Uterus (tissue), 4 donors: ENCODE measurements at places on chromosomes 2 and 18.

- DNase-seq = no peak
Observed at GRCh38 chr18:51506811-51507210, 309.3 kb upstream of the MEX3C start.

- no peak for DNase-seq
Observed at GRCh38 chr2:219919506-219919905, 292.1 kb downstream of the SLC4A3 start.

GRCh38 chr2:46942143-46942526 lies 26.5 kb upstream of the MCFD2 start:
- DNase-seq = no peak

GRCh38 chr2:21001225-21001946 lies 42.5 kb downstream of the APOB start:
- no peak for DNase-seq

- DNase-seq = no peak
Observed at GRCh38 chr2:12806549-12807242, 90.0 kb downstream of the TRIB2 start.

- no peak for DNase-seq
Observed at GRCh38 chr2:239113615-239114014, 265.7 kb downstream of the TWIST2 start.

DNA sequence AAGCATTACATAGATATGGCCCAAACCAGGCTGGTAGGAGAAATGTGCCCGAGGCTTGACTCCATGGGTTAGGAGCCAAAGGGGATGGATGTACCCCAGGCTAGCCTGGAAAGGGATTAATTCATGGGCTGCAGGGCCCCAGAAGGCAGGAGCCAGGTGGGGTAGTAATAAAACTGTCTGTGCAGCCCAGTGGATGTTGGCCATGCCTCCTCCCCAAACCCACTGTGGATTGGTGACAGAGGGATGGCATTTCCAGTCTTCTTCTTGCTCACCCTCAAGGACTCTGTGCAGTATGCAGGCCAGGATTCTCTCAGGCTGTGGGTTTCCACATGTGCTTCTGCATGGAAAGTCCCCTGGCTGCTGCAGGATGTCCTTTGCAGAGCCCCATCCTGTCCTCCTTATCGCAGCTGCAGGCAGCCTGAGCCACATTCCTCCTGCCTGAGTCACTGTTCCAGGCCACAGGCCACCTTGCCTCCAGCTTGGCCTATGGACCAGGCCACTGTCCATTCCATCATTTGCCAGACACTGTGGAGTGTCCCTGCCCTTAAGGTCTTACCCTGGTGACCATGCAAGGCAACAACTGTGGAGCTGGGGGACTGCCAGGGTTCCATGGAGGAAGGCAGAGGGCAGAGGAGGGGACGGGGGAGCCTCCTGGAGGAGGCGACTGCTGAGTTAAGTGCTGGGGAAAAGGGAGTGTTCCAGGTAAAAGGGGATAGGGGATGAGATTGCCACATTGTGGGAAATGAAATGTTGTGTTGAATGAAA lies 38.9 kb downstream of the INO80C start:
- DNase-seq = peak; percentile 59

- no peak for DNase-seq
Observed at GRCh38 chr2:61855318-61855613, 1.4 kb upstream of the FAM161A start.

- DNase-seq = no peak
Observed at GRCh38 chr2:234044157-234044556, 6.3 kb upstream of the SPP2 start.

DNA sequence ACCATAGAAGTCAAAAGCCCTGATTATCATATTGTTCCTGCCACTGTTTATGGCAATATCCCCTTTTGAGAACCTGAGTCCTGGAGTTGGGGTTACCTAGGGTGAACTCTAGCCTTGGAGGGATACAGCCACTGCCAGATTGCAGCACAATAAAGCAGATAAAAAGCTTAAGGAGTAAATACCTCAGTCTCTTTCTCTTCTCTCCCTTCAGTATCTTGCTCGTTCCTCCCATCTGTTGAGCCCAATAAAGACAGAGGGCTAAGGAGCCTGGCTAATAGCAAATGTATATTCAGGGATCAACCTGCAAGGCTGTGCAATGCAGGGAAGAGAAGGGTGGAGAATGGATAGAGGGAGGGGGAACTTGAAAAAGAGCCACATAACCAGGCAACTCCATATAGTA lies 8.0 kb upstream of the DPP4 start:
- DNase-seq = no peak

DNA sequence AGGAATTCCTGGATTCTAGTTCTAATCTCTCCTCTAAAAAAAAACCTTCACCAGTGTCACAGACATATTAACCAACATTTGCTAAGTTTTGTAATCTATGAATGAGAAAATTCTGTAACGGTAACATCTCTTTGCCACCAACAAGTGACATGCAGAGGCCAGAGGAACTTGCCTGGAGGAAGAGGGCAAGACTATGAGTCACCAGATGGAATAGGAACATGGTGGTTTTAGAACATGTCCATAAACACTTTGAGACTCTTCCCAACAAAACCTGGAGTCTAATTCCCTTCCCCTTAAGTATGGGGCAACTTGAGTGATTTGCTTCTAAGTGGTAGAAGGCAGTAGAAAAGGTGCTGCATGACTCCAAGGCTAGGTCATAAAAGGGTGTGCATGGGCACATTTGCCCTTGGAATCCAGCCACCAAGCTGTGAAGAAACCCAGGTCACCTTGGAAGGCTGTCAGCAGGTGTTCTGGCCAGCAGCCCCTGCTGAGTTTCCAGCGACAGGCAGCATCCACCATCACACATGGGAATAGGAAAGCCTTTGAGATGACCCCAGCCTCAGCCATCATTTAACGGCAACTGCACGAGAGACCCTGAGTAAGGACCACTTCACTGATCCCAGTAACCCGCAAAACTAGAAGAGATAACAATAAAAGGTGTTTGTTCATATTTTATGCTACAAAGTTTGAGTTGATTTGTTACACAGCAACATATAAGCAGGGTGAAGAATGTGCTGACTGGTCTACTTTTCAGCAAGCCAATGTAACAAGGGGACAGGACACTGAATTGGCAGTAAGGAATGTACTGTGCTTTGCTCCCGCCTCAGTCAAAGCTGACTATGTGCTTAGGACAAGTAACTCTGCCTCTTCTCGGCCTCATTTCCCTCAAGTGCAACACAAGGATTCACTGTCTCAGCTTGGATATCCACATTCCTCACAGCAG lies 90.6 kb downstream of the SKA1 start:
- DNase-seq = no peak

DNA sequence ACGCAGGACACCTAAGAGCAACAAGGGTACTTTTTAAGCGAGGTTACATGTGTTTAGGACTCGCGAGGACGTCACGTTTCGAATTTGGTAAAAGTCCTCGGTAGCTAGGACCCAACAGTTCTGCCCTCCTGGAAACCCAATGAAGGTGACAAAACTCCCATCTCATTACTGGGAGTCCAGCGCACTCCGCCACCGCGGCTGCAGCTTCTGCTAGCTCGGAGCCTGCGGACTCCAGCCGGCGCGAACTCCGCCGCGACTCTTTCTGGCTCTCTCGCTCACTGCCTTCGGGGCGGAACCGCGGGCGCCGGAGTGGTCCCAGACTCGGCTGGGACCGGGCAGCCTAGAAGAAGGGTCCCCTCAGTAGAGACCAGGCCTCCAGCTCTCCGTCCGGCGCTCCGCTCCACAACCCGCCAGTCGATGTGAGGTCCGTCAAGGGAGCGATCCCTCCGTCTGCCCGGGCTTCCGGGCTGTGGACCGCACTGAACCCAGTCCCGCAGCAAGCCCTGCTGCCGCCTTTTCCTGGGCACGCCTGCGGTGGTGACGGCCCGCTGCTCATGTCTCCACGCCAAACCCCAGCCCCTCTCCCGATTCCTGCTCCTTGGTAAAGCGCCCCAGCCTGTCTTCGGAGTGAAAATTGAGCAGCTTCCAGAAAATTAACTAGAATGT lies 3.0 kb upstream of the OSR1 start:
- DNase-seq = no peak

GRCh38 chr18:62602706-62603105 lies 79.9 kb downstream of the ZCCHC2 start:
- no peak for DNase-seq

- DNase-seq = no peak
Observed at GRCh38 chr18:3263132-3263700, 1.3 kb downstream of the MYL12B start.

- no peak for DNase-seq
Observed at GRCh38 chr2:222424276-222424728, at the start of gene SGPP2. Gene SGPP2 (plus strand): TSS chr2:222424543. CDS start chr2:222424603, 60 bp downstream.

- no peak for DNase-seq
Observed at GRCh38 chr2:174342686-174343342, 8.1 kb downstream of the SP9 start.

DNA sequence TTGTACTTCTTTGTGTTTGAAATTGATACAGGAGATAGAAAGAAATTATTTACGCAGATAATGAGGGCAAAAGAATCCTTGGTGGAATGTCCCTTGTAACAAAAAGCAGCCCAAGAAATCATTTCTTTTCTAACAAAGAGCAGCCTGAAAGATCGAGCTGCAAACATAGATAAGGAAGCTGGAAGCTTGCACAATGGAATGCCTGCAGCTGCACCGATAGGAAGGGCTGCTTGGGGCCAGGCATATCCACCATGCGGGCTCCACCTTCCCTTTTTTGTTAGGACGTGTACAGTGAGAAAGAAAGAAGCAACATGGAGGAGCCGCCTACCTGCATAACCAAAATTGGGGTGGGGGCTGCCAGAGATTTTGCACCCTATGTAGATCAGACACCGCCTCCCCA lies 568.7 kb downstream of the METTL4 start:
- no peak for DNase-seq

DNA sequence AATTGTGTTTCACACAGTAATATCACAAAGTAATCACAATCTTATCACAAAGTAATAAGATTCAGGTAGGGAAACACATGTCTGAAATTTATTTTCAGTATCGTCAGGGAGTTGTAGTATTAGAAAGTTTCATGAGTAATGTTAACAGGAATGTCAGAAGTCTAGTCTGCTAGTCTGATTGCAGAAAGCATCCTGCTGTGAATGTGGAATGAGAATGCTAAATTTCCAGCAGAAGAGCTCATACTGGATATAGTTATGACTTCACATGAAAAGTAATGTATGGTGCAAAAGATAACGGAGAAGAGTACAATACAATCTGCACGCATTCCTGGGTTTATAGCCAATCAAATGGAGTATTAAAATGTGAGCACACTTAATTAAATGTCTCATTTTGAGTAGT lies 494.7 kb upstream of the SETBP1 start:
- no peak for DNase-seq

GRCh38 chr2:44778671-44779476 lies 162.6 kb upstream of the SIX3 start:
- DNase-seq = no peak

- DNase-seq = no peak
Observed at GRCh38 chr2:217709478-217710210, 293.2 kb downstream of the TNS1 start.

DNA sequence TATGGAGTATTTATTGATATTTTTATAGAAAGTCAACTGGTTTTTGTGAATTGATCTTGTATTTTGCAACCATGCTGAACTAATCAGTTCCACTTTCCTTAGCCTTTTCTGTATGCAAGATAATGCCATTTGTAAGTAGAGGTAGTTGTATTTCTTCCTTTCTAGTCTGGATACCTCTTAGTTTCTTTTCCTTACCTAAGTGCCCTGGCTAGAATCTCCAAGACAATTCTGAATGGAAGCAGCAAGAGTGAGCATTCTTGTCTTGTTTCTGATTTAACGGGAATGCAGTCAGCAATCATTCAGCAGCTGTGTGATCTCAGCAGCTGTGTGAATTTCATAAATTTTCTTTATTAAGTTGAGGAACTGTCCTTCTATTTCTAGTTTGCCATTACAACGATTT lies 73.4 kb downstream of the NRXN1 start:
- no peak for DNase-seq

DNA sequence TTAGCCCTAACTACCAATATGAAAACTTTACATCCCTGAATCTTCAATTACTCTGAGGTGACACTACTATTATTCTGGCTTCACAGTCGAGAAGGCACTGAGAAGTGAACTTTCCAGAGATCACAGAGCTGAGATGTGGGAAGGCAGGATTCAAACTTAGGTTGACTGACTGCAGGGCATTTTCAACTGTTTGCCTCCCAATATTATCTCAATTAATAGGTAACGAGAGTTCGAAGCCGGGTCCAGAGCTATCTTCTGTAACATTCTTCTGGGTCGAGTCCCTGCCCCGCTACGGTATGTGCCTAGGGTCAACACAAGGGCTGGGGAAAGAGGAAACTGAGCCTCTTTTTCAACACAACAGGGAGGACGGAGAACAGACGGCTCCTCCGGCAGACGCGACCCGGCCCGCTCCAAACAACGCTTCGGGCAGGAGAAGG lies 740 bp downstream of the CHMP3 start:
- DNase-seq = no peak

DNA sequence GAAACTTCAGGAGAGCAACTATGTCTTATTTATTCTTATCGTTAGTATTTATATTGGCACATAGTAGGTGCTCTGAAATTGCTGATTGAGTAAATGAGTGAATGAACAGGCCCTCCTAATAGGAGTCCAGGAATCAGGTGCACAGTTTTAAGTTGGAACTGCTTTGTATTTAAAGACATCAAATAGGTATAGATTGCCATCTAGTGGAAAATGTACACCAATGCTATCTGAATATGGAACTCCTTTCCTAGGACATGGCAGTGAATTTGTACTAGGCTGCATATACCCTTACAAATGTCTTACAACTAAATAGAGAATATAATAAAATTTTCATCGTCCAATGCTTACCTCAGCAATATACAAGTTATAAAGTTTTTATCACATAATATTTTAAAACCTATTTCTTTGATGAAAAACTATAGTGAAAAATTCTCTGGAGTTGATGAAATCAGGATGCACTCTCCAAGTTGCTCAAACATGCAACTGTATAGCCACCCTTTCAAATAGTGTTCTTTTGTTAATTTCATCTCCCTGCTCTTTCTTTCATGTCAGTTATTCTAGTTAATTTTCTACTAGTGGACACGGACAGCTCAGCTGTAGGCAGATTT lies 318.9 kb upstream of the SYT4 start:
- DNase-seq = no peak

DNA sequence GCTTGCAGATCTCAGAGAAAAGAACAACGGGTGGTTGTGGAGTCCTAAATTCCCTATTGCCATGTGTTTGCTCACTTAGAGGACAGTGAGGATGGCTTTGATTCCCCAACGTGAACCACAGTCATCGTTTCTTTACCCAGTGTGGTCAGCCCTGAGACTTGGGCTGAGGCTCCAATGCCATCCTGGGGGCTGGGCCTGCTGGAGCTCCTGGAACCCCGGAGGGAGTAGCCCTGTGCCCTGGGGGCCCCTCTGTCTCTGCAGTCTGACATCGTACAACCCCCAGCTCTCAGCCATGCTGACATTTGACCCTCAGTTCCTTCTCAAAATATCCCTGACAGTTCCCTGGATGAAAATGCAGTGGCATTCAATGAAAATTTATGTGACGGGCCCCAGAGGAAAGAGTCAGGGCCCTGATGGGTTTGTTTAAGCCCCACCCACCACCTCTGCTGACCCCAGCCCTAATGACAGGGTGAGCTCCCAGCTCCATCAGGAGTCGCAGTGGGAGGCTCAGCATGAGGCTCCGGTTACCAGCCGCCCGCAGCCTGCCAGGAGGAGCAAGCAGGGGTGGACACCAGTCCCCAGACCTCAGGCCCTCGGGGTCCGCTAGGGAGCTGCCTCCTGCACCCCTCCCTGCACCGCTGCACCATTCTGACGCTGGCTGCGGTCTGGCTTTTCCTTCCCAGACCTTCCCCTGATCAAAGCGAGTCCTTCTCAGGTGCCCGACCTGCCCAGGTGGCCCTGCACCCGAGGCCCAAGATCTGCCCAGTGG lies 120.9 kb downstream of the TWIST2 start:
- no peak for DNase-seq
